ENCODE measurements at places on chromosomes 13 and 19. TPM values are rescaled to one million over a fixed set of nuclear protein-coding genes. Genes with fewer than 3 reads are reported as not detected.

GRCh38 chr19:49333418-49333805 lies 1.8 kb upstream of the CD37 start:
- no peaks in the 10 kb centered on the region for H3K27me3 ChIP-seq
- DNase-seq: no peak
- no peaks in the 10 kb centered on the region for H3K4me1 ChIP-seq
- H3K27ac ChIP-seq: no peak overlapping the region

DNA sequence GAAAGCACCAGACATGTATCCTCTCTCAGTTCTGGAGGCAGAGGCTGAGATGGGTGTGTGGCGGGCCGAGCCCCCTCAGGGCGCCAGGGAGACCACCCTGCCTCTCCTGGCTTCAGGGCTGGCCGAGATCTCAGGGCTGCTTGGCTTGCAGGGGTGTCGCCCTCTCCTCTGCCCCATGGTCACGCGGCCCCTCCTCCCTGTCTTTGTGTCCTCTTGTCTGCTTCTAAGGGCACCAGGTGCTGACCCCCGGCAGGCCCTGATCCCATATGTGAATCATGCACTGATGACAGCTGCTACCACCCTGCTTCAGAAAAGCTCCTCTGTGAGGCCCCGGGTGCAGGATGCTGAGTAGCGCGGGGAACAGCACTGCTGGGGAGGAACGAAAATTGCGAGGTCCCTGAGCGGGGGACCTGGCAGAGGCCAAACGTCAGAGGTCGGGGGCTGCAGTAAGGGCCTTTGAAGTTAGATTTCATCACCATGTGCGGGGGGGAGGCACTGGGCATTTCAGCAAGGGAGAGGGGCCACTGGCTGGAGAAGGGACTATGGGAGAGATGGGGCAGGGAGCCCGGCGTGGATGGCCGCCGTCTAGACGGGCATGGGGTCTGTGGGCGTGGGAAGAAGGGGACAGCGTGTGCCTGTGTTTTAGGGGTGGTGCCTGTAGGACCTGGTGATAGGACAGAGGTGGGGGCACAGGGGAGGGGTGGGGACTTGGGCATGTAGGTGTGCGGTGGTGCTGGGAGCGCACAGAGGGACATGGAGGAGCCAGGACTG lies 125.2 kb downstream of the KDM4B start:
- no peaks in the 10 kb centered on the region for H3K4me1 ChIP-seq
- H3K27ac ChIP-seq: no peak overlapping the region

DNA sequence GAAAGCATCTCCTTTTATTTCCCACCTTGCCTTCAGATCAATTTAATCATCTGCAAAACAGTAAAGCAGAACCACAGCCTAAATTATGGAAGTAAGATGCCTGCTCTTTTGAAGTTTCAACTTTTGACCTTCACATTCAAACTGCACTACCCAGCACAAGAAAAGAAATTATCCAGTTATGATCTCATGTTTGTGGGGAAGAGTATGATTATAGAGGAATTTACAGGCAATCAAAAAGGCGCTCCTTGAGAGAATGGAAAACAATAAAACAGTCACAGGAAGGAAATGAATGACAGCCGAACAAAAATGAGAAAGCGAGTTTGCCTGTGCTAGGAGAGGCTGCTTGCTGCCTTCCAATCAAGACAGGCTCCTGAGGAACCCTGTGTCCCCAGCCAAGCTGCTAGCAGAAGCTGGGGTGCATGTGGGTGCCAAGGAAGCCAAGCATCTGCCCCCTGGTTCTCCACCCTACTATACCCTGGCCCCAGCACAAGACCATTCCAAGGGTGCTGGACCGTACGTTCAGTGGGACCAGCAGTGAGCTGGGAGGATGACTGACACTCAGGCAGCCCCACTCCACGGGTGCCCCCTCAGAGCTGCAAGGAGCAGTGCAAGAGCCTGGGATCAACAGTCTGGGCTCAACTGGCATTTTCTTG lies 47.8 kb downstream of the PEPD start:
- H3K4me1 ChIP-seq: peaks cover 24% of the 10 kb centered on the region
- H3K4me3 ChIP-seq: peak overlapping the region; percentile 28
- H3K36me3 ChIP-seq: peaks cover 3% of the 10 kb centered on the region

DNA sequence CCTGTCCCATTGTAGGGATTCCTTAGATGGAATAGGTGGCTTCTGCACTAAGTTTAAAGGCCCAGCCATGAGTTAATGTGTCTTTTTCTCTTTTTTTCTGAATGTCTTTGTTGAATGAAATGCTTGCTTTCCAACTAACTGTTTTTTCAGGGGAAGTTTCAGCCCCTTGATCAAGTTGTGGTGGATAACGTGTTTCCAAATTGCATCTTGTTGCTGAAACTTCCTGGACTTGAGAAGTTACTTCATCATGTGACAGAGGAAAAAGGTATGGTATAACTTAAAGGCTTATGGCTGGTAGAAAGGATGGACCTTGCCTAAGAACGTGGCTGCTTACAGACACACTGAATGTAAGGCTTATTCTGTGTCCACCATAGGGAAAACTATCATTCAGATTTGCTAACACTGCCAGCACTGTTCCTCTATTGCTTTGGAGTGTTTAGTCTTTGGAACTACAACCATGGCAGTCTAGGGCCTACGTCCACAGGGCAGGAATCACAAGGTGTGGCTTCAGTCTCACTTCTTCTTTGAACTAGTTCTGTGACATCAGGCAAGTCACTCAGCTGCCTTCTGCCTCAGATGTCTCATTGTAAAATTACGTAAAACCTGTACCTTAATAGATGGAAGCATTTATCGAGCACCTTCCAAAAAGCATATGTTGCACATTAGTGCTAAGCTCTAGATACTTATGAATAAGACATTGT lies 25.3 kb downstream of the RNASEH2B start:
- no peak overlapping the region for H3K27ac ChIP-seq
- peaks cover 5% of the 10 kb centered on the region for H3K36me3 ChIP-seq
- no peak for DNase-seq
- H3K27me3 ChIP-seq: no peaks in the 10 kb centered on the region

DNA sequence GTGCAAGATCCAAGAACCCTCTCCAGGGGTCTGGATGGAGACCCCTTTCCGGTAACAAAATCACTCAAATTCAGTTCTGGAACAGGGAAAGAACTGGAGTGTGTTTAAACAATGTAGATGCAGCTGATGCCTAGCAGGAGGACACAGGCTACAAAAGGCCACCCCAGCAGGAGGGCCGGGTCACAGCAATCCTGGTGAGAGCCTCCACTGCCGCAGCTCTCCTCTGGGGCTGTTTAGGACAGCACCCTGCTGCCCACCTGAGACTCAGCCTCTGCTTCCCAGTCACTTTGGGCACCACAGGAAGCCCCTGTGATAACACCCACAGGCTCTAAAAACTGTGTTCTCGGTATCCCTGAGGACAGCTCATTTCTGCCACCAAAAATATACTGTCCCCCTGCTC lies 318.7 kb upstream of the NBEA start:
- no peak overlapping the region for H3K27ac ChIP-seq
- no peak overlapping the region for H3K4me3 ChIP-seq
- H3K27me3 ChIP-seq: no peaks in the 10 kb centered on the region
- no peaks in the 10 kb centered on the region for H3K36me3 ChIP-seq
- no peak for DNase-seq
- H3K4me1 ChIP-seq: peaks cover 3% of the 10 kb centered on the region

HSD17B14 gene
- 15.4 TPM for total RNA-seq

GFY gene
- not detected for total RNA-seq

- H3K36me3 ChIP-seq: no peaks in the 10 kb centered on the region
- H3K27ac ChIP-seq: no peak overlapping the region
- H3K27me3 ChIP-seq: no peaks in the 10 kb centered on the region
- peaks cover 7% of the 10 kb centered on the region for H3K4me1 ChIP-seq
- no peak overlapping the region for H3K4me3 ChIP-seq
Observed at GRCh38 chr13:104701591-104701990, 1635.4 kb upstream of the SLC10A2 start.

DNA sequence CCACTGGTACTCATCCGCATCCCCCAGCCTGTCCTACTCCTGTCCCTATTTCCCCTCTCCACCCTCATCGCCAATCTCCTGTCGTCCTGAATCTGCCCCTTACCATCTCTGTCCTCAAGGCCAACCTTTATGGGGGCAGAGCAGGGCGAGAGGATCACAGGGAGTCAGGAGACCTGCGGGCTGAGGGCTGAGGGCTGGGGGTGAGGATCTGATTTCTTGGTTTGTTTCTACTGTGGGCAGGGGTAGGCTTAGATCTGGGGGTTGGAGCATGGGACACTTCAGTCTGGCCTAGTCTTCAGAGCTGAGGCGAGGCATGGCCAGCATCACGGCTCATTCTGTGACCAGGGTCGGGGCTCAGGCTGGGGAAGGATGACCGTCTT lies 16.5 kb upstream of the ERCC1 start:
- peak overlapping the region; percentile 20 for H3K27ac ChIP-seq
- H3K4me3 ChIP-seq: peak overlapping the region; percentile 76
- DNase-seq: no peak
- no peaks in the 10 kb centered on the region for H3K36me3 ChIP-seq

ZNF429 gene
- 0.66 TPM for total RNA-seq

GRCh38 chr19:30959011-30959410 lies 390.2 kb downstream of the TSHZ3 start:
- H3K27me3 ChIP-seq: no peaks in the 10 kb centered on the region
- H3K4me3 ChIP-seq: no peak overlapping the region
- no peaks in the 10 kb centered on the region for H3K4me1 ChIP-seq
- DNase-seq: no peak

- H3K4me1 ChIP-seq: peaks cover 24% of the 10 kb centered on the region
- H3K4me3 ChIP-seq: no peak overlapping the region
- no peaks in the 10 kb centered on the region for H3K36me3 ChIP-seq
- DNase-seq: no peak
Observed at GRCh38 chr19:2046046-2046907, 4.8 kb downstream of the MKNK2 start.

DNA sequence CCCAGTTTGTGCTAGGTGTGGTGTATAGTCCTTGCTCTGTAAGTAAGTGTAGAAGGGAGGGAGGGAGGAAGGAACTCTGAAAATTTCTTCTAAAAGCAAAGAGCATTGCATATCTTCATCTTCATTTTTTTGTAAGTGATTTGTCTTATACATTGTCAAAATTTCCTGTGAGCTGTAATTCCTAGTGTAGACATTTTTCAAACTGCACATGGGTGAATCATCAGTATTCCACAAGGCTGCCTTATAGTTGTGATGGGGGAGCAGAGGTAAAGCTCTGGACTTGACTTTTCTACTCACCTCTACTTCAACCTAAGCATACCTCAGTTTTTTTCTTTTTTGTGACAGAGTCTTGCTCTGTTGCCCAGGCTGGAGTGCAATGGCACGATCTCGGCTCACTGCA lies 86.9 kb downstream of the CDK8 start:
- H3K4me3 ChIP-seq: no peak overlapping the region
- no peaks in the 10 kb centered on the region for H3K4me1 ChIP-seq
- no peaks in the 10 kb centered on the region for H3K27me3 ChIP-seq
- no peaks in the 10 kb centered on the region for H3K36me3 ChIP-seq
- no peak overlapping the region for H3K27ac ChIP-seq

SMIM44 gene
- total RNA-seq: not detected

RNU6-9 gene
- total RNA-seq: not detected

All from PC-3 (cell line).